ENCODE measurements at places on chromosomes 6 and 20. TPM values are rescaled to one million over a fixed set of nuclear protein-coding genes. Genes with fewer than 3 reads are reported as not detected.

DNA sequence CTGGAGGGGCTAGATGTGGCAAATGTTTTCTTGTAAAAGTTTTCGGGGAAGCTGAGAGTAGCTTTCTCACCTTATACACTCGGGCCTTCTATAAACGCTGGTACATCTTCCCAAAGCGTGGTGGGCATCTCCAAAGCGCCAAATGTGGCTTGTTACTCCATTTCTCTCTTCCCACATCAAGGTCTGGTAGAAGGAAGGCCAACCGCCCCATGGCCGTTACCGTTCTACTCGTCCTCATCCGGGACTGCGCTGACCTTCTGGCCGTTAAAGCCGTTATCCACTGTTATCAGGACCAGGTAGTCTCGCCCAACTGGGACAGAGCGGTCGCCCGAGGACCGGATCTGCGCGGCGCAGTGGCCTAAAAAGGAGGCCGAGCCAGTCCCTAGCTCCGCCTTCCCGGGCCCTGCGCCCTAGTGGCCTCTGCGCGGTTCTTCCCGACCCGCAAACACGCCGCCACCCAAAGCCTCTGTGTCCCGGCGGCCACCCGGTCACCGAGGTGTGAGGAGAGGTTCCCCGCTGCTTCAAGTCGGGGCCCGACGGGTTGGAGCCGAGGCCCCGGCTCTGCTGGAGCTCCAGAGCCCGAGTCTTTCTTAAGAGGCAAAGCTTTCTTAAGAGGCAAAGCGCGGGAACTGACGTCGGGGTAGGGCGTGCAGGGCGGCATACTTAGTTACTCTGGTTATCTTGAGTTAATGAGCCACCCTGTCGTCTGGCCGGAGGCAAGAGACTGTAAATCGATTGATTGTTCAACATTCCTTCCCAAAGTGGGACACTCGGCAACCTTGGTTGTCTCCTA, 90.5 kb downstream of the GPX5 start:
- DNase-seq = no peak

DNA sequence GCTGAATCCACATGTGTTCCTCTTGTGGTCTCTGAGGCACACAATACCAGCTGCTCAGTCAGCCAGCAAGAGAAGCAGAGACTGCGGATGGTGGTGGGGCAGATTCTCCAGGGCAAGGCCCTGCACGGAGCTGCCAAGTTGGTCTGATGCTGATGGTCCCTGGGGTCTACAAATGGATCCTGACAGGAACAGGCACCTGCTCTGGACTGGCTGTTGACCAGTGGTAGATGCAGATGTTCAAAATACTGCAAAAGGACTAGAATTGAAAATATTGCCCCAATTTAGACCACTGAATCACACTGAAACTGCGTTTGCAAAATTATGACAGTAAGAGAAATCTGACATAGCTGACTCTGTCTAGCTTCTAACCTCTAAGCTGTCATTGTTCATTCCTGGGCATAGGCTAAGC, 29.6 kb upstream of the TUBB2A start:
- DNase-seq = no peak

DNA sequence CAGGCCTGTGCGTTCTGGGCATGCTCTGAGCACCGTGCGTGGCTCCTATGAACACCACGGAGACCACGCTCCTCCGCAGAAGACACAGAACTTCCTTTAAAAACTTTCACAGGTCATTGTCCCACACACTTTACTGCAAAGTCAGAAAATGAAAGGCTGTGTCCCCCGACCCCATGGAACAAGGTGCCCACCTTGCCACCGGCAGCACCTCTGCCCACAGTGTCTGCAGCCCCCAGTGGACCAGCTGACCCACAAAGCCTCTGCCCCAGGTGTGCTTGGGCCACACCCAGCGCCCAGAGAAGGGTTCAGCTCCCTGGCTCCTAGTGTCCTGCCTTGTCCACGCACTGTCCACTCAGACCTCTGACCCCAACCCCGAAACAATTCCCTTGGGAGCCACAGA, 8.7 kb downstream of the TAF4 start:
- DNase-seq = no peak

GRCh38 chr6:112036088-112036637, 17.7 kb upstream of the CCN6 start:
- DNase-seq = no peak

The NKAPL gene
- 2.4 TPM for polyA plus RNA-seq

Data from right renal pelvis (tissue), 4 donors.